Activated CD4-positive, alpha-beta T cell treated with anti-CD3 and anti-CD28 coated beads for 24 hours (primary cell): ENCODE measurements at places on chromosomes 12 and 14.

DNA sequence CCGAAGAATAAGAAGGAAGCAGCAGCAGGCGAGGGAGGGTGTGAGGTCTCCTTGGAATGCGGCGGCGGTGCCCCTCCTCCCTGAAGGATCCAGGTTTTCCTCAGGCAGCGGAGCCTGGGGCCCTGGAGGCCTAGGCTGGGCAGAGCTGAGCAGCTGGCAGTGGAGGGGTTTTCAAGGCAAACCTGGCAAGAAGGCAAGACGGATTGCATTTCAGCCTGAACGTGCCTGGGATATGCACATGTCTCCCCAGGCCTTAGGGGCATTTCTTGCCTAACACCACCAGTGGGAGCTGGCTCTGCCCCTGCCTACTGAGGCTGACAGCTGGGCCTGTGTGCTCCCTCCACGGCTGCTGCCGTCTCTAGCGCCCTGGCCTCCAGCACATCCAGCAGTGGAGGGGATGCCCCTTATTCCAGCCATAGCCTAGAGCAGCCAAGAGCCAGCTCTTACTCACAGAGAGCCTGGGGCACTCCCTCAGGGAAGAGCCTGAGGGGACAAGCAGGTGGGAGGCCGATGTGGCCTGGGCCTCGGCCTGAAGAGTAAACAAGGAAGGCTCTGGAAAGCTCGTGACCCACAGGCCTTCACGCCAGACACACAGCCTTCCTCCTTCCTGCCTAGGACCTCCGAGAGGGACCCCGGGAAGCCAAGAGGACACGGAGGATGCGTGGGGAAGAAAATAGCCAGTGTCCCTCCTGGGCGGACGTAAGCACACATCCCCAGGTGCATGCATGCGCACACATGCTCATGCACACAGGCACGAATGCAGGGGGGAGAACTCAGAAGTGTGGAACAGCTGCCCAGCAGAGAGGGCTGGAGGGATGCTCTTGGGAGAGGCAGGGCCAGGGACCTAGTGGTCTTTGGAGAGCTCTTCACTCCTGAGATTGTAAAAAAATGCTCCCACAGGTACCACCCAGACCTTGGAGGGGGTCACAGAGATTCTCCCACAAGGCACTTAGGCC lies 23.0 kb upstream of the EIF2B2 start:
- no peak for DNase-seq

- no peak for DNase-seq
These were observed 254.5 kb upstream of the CAND1 start for GRCh38 chr12:67014642-67015041.

DNA sequence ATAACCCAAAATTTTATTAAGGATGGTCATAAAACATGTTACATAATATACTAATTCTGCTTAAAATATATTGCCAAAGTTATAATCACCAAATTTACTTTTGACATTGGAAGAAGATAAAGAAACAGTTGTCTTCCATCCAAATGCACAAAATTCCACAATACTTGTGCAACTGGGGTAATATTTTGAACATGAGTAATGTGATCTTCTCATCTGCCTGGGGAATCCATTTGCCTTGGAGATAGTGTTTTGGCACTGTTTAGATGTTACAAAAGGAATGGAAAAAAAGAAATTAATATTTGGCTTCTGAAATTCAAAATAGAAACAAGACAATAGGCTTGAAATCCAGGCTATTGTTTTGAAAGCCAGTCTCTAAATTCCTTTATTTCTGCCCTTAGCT lies 9.1 kb downstream of the GPR19 start:
- DNase-seq = no peak

DNA sequence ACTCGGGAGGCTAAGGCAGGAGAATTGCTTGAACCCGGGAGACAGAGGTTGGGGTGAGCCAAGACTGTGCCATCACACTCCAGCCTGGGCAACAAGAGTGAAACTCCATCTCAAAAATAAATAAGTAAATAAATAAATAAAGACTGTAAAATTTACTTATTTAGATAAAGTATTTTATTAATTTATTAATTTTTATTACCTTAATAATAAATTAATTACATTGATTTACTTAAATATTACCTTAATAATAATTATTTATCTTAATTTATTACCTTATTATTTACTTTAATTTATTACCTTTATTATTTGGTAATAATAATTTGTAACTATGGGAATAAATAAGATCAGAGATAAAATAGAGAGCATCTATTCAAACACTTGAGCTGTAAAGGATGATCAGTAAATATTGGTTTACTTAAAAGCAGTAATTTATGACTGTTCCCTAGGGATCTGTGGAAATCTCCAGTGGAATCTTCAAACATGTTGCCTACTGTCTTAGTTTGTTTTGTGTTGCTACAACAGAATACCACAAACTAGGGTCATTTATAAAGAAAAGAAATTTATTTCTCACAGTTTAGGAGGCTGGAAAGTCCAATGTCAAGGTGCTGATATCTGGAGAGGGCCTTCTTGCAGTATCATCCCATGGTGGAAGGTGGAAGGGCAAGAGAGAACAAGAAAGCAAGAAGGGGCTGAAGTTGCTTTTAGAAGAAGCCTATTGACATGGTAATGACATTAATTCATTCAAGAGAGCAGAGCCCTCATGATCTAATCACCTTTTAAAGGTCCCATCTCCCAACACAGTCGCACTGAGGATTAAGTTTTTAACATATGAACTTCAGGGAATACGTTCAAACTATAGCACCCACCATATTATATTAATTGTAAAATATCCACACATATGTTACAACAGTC lies 37.1 kb downstream of the SOCS2 start:
- DNase-seq = no peak

GRCh38 chr14:89033756-89034155 lies 209.3 kb downstream of the TTC8 start:
- DNase-seq = no peak

GRCh38 chr12:32477714-32478113 lies 78.4 kb downstream of the FGD4 start:
- no peak for DNase-seq
